ENCODE measurements at places on chromosomes 7 and 10. TPM values are rescaled to one million over a fixed set of nuclear protein-coding genes. Genes with fewer than 3 reads are reported as not detected.

Gene MYOF
- 5.4 TPM for total RNA-seq

Gene ARHGEF35
- total RNA-seq: 2.8 TPM

Gene SEMA3D
- total RNA-seq: not detected

Gene SP4
- total RNA-seq: 23.6 TPM

Gene DNAH11
- 2.7 TPM for total RNA-seq

Gene FFAR4
- not detected for total RNA-seq

DNA sequence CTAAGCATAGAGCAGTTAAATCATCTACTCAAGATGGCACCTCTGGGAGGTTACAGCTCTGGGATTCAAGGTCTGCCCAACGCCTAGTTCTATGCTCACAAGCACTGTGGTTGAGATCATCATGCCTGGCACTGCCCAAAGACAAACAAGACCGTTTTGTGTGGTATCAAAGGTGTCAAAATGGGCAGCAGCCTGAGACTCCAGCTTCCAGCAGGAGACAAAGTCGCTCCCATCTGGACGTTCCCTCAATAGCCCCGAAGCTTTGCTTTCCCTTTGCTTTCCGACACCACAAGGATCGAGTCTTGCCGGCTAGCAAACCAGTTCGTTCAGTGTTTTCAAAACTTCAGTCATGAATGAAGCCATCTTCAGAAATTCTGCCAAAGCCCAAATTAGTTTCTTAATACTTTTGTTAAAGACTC lies 5.1 kb downstream of the HABP2 start:
- no peak for DNase-seq

DNA sequence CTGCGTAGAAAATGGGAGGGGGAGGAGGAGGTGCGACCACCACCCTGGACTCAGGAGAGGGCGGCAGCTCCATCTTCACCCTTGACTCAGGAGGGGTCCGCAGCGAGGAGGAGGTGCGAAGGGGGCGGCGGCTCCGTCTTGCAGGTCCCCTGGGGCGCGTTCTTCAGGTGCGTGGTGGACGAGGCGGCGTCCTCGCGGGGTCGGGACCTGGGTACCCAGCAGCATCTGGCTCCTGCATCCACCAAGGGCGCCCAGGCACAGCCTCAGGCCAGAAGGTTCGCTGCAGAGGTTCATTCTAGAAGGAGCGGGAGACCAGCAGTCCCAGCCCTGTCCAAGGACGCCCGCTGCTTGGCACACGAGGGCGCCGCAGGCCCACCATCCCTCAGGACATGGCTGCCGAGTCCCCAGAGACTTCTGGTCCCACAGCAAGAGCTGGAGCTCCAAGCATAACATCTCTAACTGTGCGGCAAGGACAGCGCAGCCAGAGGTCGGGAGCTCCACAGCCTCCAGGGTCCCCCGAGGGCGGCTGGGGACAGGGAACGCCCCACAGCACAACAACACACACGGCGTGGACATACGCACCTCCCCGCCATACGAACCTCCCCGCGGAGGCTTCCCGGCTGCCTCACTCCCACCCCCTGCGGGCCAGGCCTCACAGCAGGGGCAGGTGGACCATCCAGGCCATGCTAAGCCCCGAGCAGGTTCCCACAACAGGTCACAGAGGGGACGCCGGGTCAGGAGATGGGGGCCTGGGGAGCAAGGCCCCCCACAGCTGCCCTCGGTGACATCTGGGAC lies 16.8 kb upstream of the DPYSL4 start:
- DNase-seq: peak; percentile 33

DNA sequence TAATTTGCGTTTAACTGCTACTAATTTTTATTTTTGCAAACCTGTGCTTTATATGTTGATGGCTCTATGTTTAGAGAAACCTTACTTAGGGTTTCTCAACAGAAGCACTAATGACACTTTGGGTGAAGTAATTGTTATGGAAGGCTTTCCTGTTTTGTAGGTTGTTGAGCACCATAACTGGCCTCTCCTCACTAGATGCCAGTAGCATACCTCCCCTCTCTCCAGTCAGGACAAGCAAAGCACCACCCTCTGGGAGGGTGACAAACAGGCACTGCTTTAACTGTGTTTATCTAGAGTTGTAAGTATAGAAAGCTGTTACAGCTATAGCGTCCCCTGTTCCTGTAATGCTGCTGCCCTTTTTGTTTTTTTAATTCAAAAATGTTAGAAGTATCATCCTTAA lies 60.9 kb downstream of the WAC start:
- no peak for DNase-seq

GRCh38 chr7:117114272-117114671 lies 161.0 kb downstream of the ST7 start:
- no peak for DNase-seq

GRCh38 chr7:142714375-142714774 lies 34.9 kb upstream of the PRSS1 start:
- DNase-seq: peak; percentile 27

DNA sequence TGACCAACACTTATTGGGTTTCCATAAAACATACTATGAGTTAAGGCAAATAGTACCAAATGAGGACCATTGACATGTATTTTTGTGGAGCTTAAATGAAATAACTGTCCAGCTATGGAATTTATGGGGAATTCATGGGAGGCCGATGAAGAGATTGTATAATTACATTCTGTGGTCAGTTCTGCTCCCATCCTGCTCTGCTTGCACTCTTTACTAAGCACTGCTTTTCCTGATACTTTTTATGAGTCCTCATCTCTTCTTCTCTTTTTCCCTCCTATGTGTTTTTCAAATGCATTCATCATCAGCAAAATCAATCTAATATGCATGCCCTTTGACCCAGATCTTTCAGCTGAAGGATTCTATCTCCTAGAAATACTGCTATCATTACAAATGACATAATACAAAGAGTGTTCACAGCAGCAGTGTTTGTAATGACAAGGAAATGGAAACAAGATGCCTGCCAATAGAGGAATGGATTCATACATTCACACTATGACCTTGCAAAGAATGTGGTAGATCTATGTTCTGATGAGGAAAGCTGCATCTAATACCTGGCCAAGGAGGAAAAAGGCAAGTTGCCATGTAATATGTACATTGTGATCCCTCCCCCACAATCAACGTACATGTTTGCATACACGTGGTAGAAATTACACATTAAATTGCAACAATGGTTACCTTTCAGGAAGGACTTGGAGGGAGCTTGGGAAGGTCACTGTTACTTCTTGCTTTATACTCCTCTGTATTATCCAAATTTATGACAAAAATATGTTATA lies 73.9 kb downstream of the PCGF5 start:
- no peak for DNase-seq

GRCh38 chr10:111988646-111989045 lies 194.9 kb downstream of the GPAM start:
- no peak for DNase-seq

DNA sequence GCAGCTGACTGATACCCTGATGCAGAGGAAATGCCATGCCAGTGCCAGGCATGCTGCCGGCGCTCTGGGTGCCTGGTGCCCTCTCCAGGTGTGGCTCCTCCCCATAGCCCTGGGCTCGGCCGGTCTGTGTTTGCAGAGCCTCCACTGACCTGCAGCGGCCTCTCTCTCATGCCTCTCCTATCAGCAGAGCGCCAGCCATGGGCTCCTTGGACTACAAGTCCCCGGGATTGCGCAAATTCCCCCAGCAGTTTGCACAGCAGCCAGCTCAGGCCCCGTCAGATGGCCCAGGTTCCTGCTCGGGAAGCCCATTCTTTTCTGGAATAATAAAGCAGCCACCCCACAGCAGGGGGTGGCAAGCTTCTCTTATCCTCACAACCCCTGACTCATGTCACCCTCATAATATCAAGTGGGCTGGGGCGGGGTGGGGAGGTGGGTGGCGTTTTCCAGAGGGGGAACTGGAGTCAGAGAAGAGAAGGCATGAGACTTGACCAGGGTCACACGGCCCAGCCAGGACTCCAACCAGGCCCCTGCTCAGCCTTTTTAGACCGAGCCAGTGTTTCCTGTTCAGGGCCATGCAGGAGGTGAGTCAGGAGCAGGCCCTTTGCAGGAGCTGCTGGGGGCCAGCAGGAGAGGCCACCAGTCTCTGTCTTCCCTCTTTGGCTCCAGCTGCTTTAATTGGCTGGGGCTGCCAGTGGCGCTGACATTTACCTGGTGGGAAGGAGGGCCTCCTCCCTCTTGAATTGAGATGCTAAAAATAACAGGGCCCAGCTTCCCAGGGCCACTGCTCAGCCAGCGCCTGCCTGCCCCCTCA lies 58.6 kb downstream of the ZMIZ1 start:
- DNase-seq: no peak

DNA sequence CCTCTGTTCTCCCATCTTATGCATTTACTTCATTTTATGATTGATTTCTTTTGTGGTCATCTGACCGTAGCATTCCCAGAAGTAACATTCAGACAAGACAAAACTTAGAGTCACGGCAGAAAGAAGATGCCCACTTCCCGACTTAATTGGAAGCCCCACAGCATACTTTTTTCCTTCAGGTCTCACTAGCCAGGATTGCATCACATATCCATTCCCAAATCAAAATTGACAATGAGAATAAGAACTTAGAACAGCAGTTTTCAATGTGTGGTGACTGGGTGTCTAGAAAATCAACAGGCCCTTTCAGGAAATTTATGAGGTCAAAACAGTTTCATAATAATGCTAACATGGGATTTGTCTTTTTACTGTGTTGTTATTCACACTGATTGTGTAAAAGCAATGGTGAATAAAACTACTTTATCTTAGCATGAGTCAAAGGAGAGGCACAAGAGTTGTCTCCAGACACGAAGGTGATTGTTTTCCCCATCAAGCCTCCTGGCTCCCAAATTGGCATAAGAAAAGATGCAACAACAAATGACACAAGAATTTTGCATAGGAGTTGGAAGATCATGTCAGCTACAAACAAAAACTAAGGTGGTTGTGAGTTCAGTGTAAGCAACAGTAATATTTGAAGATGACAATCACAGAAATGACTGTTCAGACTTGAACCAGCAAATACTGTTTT lies 493.9 kb downstream of the HTR7 start:
- DNase-seq: no peak

DNA sequence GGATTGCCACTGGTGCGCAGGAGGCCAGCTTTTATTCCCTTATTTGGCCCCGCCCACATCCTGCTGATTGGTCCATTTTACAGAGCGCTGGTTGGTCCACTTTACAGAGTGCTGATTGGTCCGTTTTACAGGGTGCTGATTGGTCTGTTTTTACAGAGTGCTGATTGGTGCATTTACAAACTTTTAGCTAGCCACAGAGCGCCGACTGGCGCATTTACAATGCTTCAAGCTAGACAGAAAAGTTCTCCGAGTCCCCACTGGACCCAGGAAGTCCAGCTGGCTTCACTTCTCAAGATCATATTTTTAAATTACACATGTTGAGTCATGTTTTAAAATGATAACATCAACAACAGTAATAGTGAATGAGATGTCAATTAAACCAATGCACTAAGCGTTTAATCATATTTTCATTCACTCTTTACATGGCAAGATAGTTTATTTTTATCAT lies 128.3 kb downstream of the CUBN start:
- no peak for DNase-seq

DNA sequence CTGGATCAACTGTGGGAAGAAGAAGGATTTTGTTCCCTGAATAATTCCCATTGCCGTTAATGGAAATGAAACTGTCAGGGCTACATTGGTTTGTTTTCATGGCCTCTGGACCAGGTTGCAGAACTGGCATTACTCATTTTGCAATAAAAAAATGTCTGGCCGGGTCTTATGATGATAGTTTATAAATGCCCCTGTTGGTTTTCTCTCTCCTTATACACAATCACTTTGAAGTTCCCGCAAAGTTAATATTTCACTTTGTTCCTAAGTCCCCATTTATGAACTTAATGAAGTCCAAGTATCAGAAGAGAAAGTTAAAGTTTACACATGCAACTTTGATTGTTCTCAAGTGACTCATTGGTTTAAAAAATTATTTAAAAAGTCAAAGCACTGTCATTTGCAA lies 150.7 kb upstream of the PRR15 start:
- no peak for DNase-seq

DNA sequence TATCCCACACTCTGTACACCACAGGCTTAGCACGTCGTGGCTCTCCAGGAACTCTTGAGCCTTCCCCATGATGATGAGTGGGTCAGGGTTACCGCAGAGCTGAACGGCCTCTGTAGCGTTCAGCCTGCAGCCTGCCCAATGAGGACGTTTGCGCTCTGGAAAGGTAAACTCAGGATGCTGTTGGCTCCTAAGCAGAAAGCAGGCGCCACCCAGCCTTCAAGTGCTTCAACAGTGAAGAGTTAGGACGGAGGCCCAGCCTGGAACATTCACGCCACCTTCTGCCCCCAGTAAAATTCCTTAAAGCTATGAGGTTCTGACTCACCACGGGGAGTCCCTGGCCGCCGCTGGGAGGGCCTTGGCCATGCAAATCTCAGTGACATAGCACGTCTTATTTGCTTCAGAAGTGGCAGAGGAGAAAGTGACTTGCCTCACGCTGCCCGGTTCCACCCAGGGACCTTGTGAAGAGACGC lies 161.5 kb upstream of the SH2B2 start:
- DNase-seq: peak; percentile 35

- no peak for DNase-seq
These were observed 125.7 kb downstream of the ARHGAP22 start for GRCh38 chr10:48478980-48479811.

- no peak for DNase-seq
These were observed 34.7 kb downstream of the KCNH2 start for GRCh38 chr7:150943453-150943814.

DNA sequence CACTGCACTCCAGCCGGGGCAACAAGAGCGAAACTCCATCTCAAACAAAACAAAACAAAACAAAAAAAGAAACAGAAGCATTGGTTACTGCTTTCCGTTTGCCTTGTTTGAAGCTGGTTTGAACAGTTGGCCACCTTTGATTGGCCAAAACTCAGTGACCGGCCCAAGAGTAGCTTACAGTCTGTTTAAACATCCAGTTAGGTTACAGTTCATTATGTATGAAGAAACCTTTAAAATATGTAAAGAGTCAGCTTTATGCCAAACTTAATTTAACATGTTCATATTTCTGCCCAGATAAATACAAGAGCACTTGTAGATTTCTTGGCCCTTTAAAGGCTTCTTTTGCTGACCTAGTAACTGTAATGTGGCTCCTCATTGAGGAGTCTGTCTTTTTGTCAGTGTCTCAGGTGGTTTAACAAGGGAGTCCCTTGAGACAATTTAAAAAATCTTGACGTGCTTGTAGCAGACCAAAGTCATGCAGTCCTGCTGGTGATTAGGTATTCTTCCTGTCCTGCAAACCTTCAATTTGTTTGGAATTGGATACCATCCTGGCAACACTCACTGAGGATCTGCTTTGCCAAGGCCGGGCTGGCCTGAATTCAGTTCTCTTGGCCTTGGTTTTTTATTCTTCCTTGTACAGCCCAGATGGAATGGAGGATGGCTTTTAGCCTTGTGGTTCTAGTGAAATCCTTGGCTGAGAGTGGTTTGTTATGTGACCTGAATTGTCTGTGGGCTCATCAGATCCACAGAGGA lies 128.9 kb downstream of the PLXDC2 start:
- DNase-seq: no peak

All from activated CD8-positive, alpha-beta T cell treated with anti-CD3 and anti-CD28 coated beads for 36 hours (primary cell).